ENCODE measurements at places on chromosomes 11 and 22.

DNA sequence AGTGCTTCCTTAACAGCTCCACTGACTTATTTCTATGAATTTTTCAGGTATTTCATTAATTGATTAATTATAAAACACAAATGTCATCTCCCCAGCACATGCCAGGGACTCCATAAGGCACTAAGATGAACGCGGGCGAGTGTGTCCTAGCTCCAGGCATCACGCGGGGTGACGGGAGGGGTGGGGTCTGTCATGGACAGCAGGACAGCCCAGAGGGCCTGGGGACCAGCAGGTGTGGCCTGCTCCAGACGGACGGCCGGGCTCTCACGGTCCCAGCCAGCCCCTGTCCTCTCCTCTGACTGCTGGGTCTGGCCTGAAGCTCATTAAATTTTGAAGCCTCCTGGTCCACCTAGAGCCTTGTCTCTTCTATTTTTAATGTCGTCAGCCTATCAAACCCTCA, 531.1 kb downstream of the BRD1 start:
- DNase-seq: no peak

- DNase-seq: no peak
Measured at GRCh38 chr11:35672608-35673007, 10.0 kb downstream of the TRIM44 start.

GRCh38 chr11:22194306-22194705, 1.4 kb downstream of the ANO5 start:
- DNase-seq: no peak

- DNase-seq: no peak
Measured at GRCh38 chr22:19412478-19412877, 19.1 kb downstream of the HIRA start.

- no peak for DNase-seq
Measured at GRCh38 chr22:49569286-49570031, 258.2 kb downstream of the BRD1 start.

DNA sequence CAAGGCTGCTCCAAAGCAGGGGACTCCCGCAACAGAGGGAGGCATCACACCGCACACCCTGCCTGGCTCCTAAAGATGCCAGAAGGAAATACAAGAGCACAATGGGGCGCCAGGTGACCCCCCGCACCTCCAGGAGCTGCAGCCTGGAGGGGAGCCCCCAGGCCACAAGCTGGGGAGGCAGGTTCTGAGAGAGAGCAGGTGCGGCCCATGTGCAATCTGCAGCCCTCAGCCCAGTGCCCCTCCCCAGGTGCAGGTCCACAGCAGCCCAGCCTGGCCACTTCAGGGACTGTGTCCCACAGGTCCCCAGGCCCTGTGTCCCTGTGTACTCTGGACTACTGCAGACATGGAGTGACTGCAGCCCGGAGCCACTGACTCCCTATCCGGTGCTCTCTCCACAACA, 13.1 kb downstream of the WNT7B start:
- DNase-seq: no peak
